ENCODE measurements at places on chromosomes 1 and 21.

GRCh38 chr1:211521102-211521815 lies 29.3 kb upstream of the RD3 start:
- no peak for DNase-seq

GRCh38 chr21:22679207-22679606 lies 1681.0 kb downstream of the NCAM2 start:
- DNase-seq, result no peak

DNA sequence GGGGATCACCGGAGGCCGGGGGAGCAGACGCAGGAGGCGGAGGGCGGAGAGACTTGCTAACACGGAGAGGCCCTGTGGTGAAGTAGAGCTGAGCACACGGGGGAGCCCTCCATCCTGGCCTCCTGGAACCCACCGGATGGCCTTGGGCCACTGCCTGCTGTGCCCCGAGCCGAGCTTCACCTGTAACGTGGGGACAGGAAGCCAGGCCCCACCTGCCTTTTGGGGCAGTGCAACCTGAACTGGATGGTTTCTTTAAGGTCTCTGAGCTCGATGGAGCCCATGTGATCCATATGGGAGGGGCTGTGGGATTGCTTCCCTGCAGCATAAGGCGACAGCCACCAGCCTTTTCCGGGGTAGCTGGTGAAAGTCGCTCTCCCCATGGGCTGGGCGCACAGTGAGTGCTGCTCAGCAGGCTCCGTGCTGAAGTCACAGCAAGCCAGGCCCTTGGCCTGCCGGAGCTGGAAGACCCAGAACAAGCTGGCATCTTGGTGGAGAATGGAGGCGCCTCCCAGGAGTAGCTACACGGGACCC lies 35.8 kb downstream of the TFF3 start:
- no peak for DNase-seq

- DNase-seq, result no peak
Observed at GRCh38 chr1:209650454-209650853, 1.8 kb downstream of the LAMB3 start.

DNA sequence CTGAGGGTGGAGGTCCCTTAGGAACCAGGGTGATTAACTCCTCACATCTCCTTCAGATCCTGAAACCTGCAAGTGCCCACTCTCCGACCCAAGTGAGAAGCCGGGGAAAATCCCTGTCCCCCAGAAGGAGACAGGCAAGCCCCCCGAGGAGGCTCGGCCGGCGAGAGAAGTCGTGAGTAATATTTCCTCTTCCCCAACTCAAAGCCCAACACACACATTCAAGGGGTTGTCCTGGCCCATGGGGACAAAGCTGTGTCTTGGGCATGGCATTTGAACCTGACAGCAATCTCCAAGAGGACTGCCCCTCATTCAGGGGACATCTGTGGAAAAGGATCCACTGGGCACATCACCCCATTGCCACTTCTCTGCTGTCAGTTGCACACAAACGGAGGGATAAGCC lies 23.6 kb downstream of the VASH2 start:
- no peak for DNase-seq

GRCh38 chr1:164836614-164837018 lies 277.6 kb downstream of the PBX1 start:
- DNase-seq, result no peak

- DNase-seq, result no peak
Observed at GRCh38 chr1:99887890-99888289, 37.7 kb downstream of the AGL start.

DNA sequence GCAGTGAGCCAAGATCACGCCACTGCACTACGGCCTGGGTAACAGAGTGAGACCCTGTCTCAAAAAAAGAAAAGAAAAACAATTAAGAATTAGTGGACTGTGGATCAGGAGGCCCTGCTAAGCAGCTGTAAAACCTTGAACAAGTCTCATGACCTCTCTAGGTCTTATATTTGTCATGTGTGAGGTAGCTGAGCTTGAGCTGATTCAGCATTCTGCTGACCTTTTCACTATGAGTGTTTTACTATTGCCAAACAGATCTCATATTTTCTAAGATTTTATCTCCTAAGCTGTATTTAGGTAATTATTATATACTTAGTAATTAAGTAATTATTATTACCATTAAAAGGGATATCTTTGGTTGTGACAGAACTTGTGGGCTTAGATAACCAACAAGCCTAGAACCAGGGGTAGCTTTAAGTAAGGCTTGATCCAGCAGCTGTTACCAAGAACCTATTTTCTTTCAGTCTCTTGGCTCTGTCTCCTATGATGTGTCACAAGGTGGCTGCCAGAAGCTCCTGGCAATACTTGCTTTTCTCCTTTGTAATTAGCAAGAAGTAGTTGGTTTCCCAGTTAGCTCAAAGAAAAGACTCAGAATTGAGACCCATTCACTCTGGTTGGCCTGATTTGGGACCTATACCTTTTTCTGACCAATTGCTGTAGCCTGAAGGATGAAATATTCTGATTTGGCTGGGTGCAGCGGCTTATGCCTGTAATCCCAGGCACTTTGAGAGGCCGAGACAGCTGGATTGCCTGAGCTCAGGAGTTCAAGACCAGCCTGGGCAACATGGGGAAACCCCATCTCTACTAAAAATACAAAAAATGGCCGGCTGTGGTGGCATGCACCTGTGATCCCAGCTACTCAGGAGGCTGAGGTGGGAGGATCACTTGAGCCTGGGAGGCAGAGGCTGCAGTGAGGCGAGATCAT lies 8.5 kb upstream of the ZC3H12A start:
- DNase-seq, result no peak

- no peak for DNase-seq
Observed at GRCh38 chr1:206716870-206717673, 32.4 kb downstream of the MAPKAPK2 start.

DNA sequence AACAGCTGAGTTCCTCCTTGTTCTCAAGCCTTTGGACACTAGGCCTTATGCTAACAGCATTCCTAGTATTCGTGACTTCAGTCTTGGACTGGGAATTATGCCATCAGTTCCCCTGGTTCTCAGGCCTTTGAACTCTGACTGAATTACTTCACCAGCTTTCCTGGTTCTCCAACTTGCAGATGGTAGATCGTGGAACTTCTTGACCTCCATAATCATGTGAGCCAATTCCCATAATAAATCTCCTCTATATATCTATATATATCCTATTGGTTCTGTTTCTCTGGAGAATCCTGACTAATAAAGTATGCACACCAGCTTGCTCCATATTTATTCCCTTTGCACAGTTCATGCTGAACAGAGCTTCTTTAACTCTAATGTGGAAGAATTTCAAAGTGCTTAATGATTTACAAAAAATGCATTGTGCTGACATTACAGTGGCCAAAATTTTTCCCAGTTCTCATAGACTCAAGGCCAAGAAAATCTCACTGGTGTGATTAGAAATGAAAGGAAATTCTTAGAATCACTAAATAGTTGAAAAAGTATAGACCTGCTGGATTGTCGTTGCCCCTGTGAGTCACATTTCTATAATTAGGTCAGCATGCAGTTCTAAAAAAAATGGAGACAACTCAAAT lies 462.9 kb upstream of the ADAMTS5 start:
- DNase-seq, result no peak

DNA sequence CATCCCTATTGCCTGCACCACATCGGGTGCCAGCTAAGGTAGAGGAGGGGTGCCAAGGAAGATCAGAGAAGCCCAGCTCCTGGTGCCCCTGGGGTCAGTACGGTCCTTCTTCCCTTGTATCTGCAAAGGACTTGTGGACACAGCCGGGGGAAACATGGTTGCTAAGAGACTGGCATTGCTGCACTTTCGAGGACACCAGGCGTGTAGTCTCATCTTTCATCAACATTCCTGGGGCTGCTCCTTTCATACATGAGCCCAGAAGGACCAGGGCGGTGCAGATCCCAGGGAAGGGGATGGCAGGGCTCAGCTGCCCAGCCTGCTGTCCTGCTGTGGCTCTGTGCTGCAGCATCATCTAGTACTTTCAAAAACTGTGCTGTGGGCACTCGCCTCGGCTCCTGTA lies 61.0 kb downstream of the RUNX1 start:
- no peak for DNase-seq

GRCh38 chr1:7583291-7584096 lies 187.6 kb upstream of the VAMP3 start:
- DNase-seq, result no peak

- no peak for DNase-seq
Observed at GRCh38 chr1:185843297-185843869, 109.2 kb downstream of the HMCN1 start.

GRCh38 chr21:18041012-18041411 lies 203.6 kb upstream of the CHODL start:
- DNase-seq, result no peak

GRCh38 chr21:29834617-29835016 lies 105.2 kb downstream of the GRIK1 start:
- no peak for DNase-seq

GRCh38 chr1:228964178-228965089 lies 229.2 kb downstream of the RHOU start:
- no peak for DNase-seq

DNA sequence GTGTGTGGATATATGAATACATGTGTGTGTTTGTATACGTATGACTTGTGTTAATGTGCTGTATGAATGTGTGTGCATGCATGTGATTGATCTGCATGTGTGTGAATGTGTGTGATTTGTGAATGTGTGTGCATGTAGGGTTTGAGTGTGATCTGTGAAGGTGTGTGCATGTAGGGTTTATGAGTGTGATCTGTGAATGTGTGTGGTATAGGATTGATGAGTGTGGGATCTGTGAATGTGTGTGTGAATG lies 88.2 kb downstream of the STUM start:
- DNase-seq, result no peak

DNA sequence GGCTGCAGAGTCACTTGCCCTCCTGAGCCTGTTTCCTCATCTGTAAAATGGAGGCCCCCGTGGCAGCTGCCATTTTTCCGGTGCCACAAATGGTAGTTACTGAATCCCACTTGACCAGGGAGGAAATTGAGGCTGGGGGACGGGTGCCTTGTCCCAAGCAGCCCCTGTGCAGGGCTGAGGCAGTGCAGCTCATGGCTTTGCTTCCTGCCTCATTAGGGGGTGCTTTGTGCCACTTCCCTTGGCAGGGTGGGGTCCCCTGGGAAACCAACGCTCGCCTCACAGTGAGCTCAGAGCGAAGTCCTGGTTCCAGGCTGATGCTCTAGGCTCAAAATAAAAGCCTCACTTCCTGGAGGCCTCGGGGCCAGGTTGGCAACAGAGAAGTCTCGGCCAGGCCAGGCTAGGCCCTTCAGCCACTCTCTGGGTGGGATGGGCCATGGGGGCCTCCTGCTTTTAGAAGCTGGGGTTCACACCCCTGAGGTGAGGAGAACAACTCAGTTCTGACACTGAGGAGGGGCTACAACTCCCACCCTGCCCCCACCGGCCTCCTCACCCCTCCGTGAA lies 6.8 kb downstream of the LAPTM5 start:
- DNase-seq, result no peak

GRCh38 chr1:241612533-241613477 lies 27.4 kb downstream of the CHML start:
- no peak for DNase-seq

- no peak for DNase-seq
Observed at GRCh38 chr21:45595574-45596295, 47.8 kb upstream of the PCBP3 start.

DNA sequence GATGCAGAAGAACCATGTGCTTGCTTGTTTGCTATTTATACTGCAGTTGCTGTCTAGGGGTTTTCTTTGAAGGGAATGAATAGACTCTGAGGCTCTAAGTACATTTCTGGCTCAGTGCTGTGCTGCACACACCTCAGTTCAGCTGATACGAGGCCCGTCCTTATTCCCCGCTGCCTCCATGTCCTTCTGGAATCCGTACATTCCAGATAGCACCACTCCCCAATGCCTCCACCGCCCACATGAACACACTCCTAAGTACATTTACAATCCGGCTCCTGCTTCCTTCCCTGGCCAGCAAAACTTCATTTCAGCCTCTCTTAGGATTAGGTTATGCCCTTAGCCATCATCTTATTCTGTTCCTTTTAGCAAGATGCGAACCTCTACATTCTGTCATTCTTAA lies 57.1 kb downstream of the KCNC4 start:
- no peak for DNase-seq

DNA sequence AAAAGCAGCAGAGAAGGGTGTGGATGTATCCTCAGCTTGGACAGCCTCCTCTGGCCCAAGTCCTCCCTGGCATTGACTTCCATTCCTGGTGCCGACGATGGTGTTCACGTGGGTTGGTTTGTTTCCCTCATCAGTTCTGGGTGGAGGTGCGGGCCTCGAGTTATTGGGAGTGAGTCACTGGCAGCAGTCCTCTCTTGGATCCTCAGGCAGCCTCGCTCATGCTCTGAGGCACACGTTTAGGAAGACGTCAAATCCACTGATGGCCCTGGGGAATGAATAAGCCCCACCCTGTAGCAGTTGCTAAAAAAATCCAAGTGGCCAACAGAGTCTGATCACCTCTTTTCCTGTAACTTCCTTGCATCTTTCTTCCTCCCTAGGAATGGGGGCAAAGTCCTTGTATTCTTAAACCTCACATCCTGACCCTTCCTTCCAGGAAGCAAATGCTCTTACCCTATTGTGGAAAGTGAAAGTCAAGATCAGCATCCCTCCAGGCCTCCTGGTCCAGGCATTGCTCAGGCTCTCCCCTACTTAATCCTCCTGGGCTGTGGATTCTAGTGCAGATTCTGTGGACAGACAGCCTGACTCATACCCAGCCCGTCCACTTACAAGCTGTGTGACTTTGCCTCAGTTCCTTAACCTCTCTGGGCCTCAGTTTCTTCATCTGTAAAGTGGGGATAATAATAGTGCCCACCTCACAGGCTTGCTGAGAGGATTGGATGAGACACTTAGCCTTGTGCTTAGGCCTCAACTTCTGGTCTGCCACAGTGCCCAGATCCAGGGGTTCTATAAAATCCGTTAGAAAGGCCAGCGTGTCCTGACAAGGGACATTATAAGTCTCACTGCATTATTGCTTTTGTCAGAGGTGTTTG lies 111.1 kb downstream of the TLR5 start:
- no peak for DNase-seq

DNA sequence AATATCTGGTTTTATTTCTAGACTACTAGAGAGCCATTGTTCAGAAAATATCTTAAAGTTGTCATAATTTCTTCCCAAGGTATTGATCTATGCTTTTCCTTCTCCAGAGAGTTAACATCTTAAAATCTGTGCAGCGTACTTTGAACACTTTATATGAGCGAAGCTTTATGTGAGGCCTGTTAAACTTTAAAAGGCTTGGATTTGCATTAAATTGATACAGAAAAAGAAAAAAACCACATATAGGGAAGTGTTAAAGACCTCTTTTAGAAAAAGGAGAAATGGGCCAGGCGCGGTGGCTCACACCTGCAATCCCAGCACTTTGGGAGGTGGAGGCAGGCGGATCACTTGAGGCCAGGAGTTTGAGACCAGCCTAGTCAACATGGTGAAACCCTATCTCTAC lies 59.2 kb upstream of the MORC3 start:
- no peak for DNase-seq

All from stimulated activated CD8-positive, alpha-beta memory T cell treated with anti-CD3 and anti-CD28 coated beads, Interleukin-7, amount 100 ng/mL, for 24 hours (primary cell).